ENCODE measurements at places on chromosomes 2 and 18.

GRCh38 chr18:49639643-49640391 lies 78.0 kb downstream of the LIPG start:
- DNase-seq, result no peak

DNA sequence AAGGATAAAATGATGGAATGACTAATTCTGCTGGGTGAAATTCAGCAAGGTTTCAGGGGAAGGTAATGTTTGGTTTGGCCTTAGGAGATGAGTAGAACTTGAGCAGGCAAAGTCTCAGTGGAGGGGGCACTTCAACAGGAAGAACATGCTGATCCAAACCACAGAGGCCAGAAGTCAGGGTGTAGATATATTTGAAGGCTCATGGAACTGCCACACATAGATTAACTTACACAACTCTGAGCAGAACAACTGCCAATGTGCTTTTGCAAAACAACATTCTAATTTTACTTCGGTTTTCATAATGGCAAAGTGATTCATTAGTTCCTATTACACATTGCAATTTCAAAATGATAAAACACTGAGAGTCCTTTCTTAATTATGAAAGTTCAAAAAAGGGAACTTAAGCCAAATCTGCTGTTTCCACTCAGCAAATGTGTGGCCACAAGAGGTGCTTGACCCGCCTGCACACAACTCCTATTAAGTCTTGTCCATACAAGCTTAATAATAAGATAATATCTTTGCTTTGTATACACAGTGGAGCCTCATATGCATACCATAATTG lies 284.8 kb downstream of the MREG start:
- DNase-seq, result peak; percentile 7

GRCh38 chr2:226687641-226688253 lies 111.9 kb downstream of the IRS1 start:
- no peak for DNase-seq

DNA sequence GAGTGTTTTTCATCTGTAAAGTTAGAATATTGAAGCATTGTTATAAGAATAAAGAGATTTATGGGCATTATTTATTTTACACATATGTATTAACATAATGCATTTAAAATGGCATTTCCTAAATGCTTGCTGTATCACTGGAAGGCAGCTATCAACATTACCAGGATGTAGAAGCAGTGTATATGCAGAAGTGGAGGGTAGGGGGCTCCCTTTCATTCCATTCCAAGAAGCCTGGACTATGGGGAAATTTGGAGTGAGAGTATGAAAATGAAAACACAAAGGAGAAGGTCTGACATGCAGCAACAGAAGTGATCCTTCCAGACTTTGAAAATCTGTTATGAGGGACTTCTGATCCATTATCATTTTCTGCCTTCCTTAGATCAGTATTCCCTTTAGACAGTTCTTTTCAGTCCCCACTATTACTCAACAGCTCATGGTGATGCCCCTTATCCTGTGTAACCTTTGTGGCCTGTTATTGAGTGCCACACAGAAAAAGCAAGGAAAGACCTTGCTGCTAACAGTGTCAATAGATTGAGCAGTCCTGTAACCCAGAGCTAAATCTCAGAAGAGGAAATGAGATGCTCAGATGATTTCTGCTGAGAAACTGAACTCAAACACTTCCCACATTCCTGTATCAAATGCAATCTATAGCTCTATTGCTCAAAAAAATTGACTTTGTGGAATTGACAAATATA lies 216.6 kb downstream of the HNMT start:
- DNase-seq, result no peak

DNA sequence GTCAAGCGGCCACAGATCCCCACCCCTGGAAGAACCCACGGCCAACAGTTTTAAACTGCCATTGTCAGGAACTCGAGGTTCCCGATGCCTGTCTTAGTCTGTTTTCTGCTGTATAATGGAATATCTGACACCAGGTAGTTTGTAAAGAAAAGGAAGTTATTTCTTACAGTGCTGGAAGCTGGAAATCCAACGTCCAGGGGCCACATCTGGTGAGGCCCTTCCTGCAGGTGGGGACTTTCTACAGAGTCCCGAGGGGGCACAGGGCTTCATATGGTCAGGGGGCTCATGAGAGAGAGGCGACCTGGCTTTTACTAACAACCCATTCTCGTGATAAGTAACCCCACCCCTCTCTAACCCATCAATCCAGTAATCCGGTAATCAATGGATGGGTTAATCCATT lies 501.6 kb upstream of the MYT1L start:
- DNase-seq, result no peak

GRCh38 chr2:105903051-105903674 lies 158.5 kb downstream of the NCK2 start:
- no peak for DNase-seq

- no peak for DNase-seq
Observed at GRCh38 chr2:161031511-161031910, 128.7 kb upstream of the TANK start.

GRCh38 chr2:227642656-227643055 lies 23.9 kb upstream of the SCYGR5 start:
- DNase-seq, result no peak

- DNase-seq, result no peak
Observed at GRCh38 chr2:18662689-18663088, 73.3 kb upstream of the NT5C1B start.

- DNase-seq, result no peak
Observed at GRCh38 chr18:9436206-9436929, 38.9 kb upstream of the RALBP1 start.

GRCh38 chr2:39141334-39142271 lies 20.8 kb upstream of the SOS1 start:
- DNase-seq, result no peak

DNA sequence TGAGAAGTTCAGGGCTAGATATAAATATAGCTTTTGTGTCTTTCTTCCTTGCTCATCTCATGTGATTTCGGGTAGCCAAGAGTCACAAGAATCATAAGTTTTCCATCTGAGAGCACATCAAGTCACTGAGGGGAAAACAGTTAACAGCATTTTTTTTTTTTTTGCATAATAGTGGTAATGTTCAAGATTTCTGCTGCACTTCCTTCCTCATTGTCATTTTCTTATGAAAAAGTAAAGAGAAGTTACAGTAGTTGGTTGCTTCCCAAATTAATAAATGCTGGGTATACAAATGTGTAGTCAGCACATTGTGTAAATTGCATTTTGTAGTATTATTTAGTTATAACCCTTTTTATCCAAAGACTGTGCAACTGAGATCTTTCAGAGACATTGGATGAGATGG lies 93.6 kb downstream of the ZEB2 start:
- no peak for DNase-seq

DNA sequence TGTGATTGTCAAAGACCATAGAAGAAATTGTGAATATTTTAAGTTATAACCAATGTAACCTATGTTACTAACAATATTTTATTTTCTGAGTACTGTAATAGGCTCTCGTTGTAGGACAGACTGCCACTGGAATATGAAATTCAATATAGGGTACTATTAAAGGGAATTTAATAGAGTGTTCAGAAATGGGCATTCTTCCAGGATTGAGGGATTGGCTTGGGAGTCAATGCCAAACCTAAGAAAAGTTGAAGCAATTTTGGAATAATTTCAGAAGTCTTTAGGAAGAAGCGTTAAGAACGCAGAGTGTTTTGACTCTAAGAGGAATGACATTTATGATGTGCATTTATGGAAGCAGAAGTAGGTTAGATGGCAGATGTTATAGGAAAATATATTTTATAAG lies 79.0 kb downstream of the ACVR2A start:
- no peak for DNase-seq

DNA sequence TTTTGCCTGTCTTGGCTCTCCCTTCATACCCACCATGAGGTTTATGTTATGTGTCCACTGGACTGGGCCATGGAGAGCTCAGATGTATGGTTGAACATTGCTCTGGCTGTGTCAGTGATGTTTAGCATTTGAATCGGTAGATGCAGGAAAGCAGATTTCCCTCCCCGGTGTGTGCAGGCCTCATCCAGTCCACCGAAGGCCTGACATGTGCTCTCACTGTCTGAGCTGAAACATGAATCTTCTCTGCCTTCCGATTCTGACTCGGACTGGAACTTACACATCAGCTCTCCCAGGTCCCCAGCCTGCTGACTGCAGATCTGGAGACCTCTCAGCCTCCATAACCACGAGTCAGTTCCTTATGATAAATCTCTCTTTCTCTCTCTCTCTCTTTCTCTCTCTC lies 72.4 kb upstream of the SLC66A3 start:
- DNase-seq, result no peak

Data from CD8-positive, alpha-beta T cell (primary cell).